ENCODE measurements at places on chromosomes 6 and 20.

GRCh38 chr6:129667034-129667433 is 42.9 kb downstream of the ARHGAP18 start:
- H3K27me3 ChIP-seq = no peaks in the 10 kb centered on the region
- no peak overlapping the region for H3K27ac ChIP-seq
- DNase-seq = no peak

- peaks cover 8% of the 10 kb centered on the region for H3K4me1 ChIP-seq
- DNase-seq = peak; percentile 90
- H3K4me3 ChIP-seq = peak overlapping the region; percentile 33
- H3K27me3 ChIP-seq = peaks cover 36% of the 10 kb centered on the region
- no peak overlapping the region for H3K27ac ChIP-seq
- H3K36me3 ChIP-seq = no peaks in the 10 kb centered on the region
These were observed 593 bp downstream of the MMP24 start for GRCh38 chr20:35226884-35227681.

GRCh38 chr6:82869493-82869892 is 196.1 kb downstream of the UBE3D start:
- peaks cover 3% of the 10 kb centered on the region for H3K4me1 ChIP-seq
- no peak for DNase-seq
- no peak overlapping the region for H3K27ac ChIP-seq

DNA sequence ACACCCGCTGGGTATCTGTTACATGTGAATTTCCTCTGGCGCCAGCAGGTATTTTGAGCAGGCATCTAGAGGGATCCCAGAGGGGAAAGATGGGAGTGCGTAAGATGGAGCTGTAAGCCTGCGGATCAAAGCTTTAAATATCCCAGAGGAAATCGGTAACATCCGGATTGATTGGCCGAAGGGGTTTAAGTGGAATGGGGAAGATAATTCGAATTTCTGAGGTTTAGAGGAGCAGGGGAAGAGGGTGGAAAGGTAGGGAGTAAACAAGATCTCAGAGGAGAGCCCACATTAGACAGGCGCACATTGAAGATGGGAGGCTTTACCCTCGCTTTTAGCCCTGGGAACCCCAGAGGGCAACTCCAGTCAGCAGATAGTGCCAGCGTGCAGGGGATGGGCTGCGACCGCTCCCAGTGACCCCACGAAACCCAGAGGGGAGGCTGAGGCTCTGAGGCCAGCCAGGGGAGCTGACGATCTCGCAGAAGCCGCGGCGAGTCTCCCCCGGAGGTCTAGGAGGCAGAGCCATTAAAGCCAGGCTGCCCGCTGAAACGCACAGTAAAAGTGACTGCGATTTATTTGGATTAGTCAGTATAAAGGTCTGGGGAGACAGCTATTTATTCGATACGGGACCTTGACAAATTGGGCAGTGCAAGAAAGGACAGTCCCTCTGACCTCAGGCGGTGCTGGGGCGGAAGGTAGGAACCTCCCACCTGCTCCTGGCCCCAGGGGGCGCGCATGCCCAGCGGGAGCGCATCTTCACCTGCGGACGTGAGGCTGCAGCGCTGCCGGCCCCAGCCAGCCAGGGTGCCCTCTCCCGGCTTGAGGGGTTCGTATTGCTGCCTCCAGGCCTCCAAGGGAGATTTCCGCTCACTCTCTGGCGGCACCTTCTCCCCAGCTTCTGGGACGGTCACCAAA is 34.3 kb upstream of the TCF21 start:
- H3K4me1 ChIP-seq = no peaks in the 10 kb centered on the region
- H3K36me3 ChIP-seq = no peaks in the 10 kb centered on the region
- DNase-seq = peak; percentile 66
- H3K27ac ChIP-seq = no peak overlapping the region
- H3K27me3 ChIP-seq = peaks cover 61% of the 10 kb centered on the region

DNA sequence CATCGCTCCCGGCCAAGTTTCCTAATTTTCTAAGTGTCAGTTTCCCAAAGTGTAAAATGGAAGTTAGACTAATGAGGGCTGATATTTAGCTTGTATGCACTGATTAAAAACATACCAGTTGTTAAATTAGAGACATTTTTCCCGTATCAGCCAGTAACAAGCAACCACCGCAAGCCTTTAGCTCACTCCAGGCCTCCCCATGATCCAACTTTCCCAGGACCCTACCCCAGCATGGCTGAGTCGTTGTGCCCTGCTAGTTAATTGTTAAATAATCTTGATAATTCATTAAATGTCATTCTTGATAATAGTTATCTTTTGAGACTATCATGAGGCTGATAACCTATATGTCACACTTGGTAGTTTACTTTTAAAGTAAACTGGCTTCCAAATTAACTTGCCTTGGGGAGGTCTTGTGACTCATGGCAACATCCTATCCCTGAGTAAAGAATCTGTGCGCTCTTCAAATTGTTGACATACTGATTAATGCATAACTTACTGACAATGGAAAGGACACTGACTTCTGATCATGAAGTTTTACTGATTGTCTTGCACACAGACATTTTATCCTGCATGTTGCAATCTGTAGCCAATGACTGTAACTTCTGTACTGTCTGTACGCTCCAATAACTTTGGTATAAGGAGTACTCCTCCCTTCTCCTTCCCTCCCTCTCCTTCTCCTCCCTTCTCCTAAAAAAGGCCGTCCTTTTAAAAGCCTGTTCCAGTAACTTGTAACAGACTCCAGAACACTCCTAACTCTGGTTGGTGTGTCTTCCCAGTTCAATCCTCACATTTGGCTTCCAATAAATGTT is 6.3 kb upstream of the GTF3C6 start:
- no peaks in the 10 kb centered on the region for H3K27me3 ChIP-seq
- no peak for DNase-seq
- no peaks in the 10 kb centered on the region for H3K4me1 ChIP-seq
- H3K4me3 ChIP-seq = no peak overlapping the region
- H3K27ac ChIP-seq = no peak overlapping the region
- H3K36me3 ChIP-seq = no peaks in the 10 kb centered on the region

GRCh38 chr6:170311696-170312095 is 5.1 kb downstream of the FAM120B start:
- no peaks in the 10 kb centered on the region for H3K27me3 ChIP-seq
- H3K36me3 ChIP-seq = no peaks in the 10 kb centered on the region

DNA sequence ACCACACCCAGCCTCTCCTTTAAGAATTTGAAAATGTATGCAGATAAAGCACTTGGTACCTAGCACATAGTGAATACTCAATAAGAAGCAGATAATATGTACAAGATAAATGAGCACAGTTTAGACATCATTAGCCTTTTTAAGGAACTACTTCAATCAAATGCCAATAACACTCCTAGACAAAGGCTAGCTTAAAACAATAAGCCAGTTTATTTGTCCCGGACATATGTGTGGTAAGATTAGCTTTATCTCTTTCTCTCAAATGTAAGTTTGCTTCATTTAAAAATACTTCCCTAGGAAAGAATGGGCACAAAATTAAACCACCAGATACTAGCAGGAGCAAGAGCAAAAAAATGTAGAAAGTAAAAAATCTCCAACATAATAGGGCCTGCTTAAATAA is 73.8 kb downstream of the MAP3K5 start:
- no peaks in the 10 kb centered on the region for H3K36me3 ChIP-seq
- H3K4me3 ChIP-seq = no peak overlapping the region
- H3K27me3 ChIP-seq = no peaks in the 10 kb centered on the region
- no peak for DNase-seq
- H3K27ac ChIP-seq = no peak overlapping the region

GRCh38 chr20:5172903-5173463 is 46.2 kb downstream of the CDS2 start:
- no peaks in the 10 kb centered on the region for H3K27me3 ChIP-seq
- no peaks in the 10 kb centered on the region for H3K36me3 ChIP-seq
- H3K27ac ChIP-seq = no peak overlapping the region
- H3K4me3 ChIP-seq = no peak overlapping the region
- peaks cover 36% of the 10 kb centered on the region for H3K4me1 ChIP-seq

DNA sequence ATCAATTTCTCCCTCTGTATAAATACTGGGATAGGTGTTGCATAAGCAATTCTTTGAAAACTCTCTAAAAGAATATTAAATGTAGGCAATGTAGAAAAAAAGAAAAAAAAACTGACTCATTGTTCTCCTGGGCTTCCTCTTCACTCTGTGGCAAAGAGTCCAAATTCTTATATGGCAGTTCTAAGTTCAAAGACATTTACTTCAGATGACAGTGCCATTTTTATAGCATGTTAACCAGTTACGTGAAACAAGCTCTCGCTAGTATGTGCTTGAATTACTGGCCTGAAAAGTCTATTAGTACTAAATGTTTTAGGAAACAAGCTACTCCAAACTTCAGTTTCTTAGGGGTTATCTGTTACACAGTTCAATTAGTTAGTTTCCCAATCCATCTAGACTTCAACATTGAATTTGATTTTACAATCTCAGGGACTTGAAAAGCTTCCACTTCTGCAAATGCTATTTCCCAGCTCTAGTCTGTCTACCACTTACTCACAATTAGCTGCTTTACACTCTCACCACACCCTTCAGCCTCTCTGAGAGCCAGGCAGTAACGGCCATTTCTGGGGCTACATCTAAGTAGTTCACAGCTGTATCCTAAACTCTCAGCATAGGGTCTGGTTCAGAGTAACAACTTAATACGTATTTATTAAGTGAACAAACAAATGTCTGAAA is 100.4 kb downstream of the OGFRL1 start:
- no peaks in the 10 kb centered on the region for H3K27me3 ChIP-seq
- peaks cover 8% of the 10 kb centered on the region for H3K4me1 ChIP-seq
- H3K27ac ChIP-seq = no peak overlapping the region
- no peaks in the 10 kb centered on the region for H3K36me3 ChIP-seq

DNA sequence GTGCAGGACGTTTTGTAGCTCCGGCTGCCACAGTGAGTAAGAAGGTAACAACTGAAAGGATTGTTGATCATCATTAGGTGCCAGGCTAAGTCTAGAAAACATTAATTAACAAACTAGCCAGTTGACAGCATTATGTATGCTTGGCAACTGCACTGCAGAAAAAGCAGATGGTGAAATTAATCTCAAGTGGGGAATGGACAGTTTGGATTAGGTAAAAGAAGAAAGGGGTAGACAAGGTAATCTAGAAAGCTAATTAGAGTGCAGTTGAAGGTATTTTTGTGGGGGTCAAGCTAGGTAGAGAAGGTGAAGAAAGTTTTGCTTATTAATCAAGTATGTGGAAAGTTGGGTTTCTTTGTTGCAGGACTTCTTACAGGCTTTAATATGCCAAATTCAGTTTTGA is 69.7 kb upstream of the HINT3 start:
- no peaks in the 10 kb centered on the region for H3K27me3 ChIP-seq
- no peaks in the 10 kb centered on the region for H3K36me3 ChIP-seq
- no peak overlapping the region for H3K4me3 ChIP-seq
- no peaks in the 10 kb centered on the region for H3K4me1 ChIP-seq
- no peak overlapping the region for H3K27ac ChIP-seq

- H3K27me3 ChIP-seq = no peaks in the 10 kb centered on the region
- no peak for DNase-seq
- H3K4me3 ChIP-seq = no peak overlapping the region
- H3K4me1 ChIP-seq = peaks cover 12% of the 10 kb centered on the region
These were observed 40.1 kb upstream of the TMEM181 start for GRCh38 chr6:158519761-158520160.

DNA sequence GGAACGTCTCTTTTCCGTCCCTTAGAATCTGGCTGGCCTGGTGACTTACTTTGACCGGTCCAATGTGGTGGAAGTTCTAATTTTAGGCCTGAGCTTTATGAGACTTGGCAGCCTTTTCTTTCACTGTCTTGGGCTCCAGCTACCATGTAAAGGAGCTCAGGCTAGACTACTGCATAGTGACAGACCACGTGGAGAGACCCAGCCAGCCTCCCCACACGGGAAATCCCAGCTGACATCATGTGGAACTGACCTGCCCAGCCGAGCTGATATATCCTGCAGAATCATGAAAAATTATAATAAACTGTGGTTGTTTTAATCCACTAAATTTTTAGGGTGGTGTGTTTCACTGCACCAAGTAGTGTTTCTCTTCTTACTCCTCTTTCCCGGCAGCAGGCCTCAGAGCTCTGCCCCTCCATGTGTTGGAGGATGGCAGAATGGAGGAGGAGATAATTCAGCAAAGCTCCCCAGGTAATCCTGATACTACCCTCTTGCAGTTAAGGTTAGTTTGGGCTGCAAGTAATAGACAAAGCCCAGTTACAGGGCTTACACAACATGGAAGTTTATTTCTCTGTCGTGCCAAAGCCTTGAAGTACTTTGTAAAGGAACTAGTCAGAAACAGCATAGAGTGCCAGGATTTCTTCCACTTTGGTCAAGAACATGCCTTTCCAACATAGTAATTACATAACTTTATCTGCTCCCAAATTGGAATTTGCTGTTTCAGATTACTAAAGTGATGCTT is 87.5 kb downstream of the SH3BGRL2 start:
- H3K27me3 ChIP-seq = no peaks in the 10 kb centered on the region
- peaks cover 6% of the 10 kb centered on the region for H3K4me1 ChIP-seq
- no peak overlapping the region for H3K27ac ChIP-seq
- H3K36me3 ChIP-seq = no peaks in the 10 kb centered on the region

DNA sequence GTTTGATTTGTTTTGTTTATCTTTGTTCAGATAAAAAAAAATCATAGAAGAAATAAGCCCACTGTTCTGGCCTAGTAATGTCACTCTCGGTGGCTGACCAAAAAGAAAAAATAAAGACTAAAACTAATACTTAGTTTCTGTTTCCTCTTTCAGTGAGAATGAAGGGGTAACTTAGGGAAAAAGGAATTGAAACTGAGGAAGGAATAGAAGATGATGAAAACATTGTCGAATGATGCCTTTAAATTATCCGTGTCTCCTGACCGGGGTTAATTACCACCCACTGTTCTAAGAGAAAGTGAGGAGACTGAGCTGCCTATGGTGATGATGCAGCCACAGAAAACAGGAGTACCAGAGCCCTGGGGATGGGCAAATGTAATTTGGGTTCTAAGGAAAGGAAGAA is 73.1 kb downstream of the PTCHD4 start:
- DNase-seq = peak; percentile 10
- no peak overlapping the region for H3K4me3 ChIP-seq
- H3K4me1 ChIP-seq = no peaks in the 10 kb centered on the region
- no peaks in the 10 kb centered on the region for H3K36me3 ChIP-seq
- H3K27ac ChIP-seq = no peak overlapping the region

GRCh38 chr6:139981066-139981624 is 606.7 kb upstream of the CITED2 start:
- H3K4me3 ChIP-seq = no peak overlapping the region
- peaks cover 46% of the 10 kb centered on the region for H3K4me1 ChIP-seq
- no peaks in the 10 kb centered on the region for H3K36me3 ChIP-seq
- H3K27me3 ChIP-seq = no peaks in the 10 kb centered on the region

DNA sequence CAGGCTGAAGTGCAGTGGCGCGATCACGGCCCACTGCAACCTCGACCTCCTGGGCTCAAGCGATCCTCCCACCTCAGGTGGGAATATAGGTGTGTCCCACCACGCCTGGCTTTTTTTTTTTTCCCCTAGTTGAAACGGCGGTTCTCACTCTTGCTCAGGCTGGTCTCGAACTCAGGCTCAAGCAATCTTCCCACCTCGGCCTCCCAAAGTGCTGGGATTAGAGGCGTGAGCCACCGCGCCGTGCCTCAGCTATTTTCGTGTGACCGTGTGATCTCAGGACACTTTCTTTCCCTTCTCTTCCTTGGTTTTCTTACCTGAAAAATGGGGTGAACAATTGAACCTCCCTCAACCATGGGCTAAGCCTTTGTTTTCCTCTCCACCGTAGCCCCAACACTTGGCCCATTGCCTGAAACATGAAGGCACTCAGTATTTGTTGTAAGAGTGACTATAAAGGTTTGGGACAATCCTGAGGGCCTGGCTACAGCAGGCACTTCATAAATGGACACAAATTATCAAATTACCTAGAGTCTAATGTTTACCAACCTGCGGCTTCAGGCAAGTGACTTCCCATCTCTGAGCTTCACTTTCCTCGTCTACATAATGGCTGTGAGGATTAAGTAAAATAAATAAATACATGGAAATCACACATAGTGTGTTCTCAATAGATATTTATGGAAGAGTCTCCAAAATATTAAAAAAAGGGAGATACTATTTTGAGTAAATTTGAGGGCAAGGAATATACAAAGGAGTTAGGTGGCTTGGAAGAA is 31.4 kb upstream of the ID1 start:
- no peaks in the 10 kb centered on the region for H3K27me3 ChIP-seq
- H3K27ac ChIP-seq = peak overlapping the region; percentile 95
- no peaks in the 10 kb centered on the region for H3K36me3 ChIP-seq
- H3K4me1 ChIP-seq = peaks cover 6% of the 10 kb centered on the region
- no peak for DNase-seq

Data from neural progenitor cell (in vitro differentiated cells).